ENCODE measurements at places on chromosomes 12 and 14.

GRCh38 chr12:104750061-104750460 is 208.0 kb downstream of the SLC41A2 start:
- DNase-seq, result no peak

- DNase-seq, result no peak
These were observed 203.5 kb upstream of the NOS1 start for GRCh38 chr12:117564881-117565280.

- no peak for DNase-seq
These were observed 38.7 kb downstream of the SETD3 start for GRCh38 chr14:99441918-99442317.

DNA sequence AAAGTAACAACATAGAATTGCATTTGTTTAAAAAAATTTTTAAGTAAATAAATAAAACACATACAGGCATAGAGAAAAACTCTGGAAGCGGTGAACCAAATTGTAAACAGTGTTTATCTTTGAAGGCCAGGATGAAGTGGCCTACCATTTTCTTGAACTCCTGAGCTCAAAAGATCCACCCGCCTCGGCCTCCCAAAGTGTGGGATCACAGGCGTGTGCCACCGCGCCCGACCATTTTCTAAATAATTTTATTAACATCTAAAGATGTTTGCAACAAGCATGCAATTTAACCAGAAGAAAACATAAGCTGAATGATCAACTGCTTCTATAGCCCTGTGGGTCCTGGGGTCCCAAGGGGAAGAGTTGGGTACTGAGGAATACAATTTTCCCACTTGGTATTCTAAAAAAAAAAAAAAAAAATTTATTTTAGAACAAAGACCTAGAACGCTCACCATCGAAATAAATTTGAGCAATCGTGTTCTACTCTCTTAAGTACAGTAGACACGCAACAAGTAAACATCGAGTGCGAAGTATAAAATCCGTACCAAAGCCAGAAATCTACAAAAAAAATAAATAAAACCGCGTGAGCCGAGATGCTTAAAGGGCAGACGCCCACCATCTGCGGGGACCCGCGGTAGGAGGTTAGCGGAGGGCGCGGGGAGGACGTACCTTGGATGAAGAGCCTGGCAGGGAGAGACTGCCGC is 484 bp downstream of the MIS18BP1 start:
- no peak for DNase-seq

DNA sequence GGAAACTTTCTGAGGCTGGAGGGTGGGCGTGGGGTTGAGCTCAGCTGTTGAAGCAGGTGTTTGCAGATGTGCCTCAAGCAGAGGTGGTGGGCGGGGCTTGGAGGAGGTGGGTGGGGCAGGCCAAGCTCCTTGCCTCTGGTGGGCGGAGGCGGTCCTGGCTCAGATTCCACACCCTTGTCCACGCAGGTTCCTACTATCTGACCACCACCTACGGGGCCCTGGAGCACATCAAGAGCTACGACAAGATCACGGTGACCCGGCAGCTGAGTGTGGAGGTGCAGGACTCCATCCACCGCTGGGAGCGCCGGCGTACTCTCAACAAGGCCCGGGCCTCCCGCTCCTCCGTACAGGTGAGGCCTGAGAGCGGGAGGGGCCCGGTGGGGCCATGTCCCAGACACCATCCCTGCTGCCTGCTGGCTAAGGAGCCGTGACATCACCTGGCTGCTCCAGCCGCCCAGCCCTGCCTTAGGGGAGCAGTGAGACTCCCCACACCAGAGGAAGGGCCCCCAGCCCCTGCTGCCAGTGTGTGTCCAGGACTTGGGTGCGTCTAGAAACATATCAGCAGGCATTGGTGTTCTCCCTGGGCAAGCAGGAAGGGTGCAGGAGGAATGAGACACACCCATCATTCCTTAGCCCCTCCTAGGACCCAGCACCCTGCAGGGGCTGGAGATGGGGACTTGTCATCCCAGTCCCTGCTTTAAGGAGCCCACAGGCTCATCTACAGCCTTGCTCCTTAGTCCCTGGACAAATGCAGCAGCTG is 63.4 kb downstream of the LGMN start:
- no peak for DNase-seq

DNA sequence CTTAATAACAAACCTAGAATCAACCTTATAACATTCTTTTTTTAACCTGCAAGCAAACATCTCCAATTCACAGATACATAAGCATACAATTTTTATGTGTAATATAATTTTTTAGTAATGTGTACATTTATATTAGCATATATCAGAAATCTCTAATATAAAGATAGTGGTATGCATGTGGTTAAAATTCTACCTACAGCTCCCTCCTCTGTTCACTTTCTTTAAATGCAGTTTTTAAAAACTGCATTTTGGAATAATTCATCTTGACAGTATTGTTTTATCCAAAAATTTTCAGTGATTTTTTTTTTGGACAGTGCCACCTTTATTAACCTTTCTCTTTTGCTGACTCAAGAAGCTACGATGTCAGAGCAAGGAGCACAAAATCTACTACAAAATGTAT is 13.2 kb upstream of the RXYLT1 start:
- no peak for DNase-seq

DNA sequence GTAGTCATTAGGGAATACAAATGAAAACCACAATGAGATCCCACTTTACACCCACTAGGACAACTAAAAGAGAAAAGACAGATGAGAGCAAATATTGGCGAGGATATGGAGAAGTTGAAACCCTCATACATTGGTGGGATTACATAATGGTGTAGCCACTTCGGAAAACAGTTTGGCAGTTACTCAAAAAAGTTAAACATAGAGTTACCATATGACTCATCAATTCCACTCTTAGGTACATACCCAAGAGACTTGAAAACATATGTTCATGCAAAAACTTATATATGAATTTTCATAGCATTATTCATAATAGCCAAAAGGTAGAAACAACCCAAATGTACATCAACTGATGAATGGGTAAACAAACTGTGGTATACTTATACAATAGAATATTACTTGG is 27.1 kb downstream of the ALDH1L2 start:
- DNase-seq, result no peak

GRCh38 chr14:69424149-69424923 is 25.8 kb downstream of the SLC39A9 start:
- no peak for DNase-seq

GRCh38 chr14:86129426-86129825 is 599.5 kb downstream of the FLRT2 start:
- DNase-seq, result no peak

GRCh38 chr14:35986219-35986573 is 160.1 kb downstream of the BRMS1L start:
- no peak for DNase-seq

DNA sequence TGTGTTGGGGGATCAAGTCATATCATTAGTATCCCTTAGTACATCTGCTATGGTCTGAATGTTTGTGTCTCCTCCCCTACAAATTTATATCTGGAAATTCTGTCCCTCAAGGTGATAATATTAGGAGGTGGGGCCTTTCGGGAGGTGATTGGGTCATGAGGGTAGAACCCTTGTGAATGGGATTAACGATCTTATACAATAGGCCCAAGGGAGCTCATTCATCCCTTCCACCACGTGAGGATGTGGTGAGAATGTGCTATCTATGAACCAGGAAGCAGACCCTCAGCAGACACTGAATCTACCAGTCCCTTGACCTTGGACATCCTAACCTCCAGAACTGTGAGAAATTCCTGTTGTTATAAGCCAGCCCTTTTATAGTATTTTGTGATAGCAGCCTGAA is 110.7 kb downstream of the PTCSC3 start:
- DNase-seq, result no peak

DNA sequence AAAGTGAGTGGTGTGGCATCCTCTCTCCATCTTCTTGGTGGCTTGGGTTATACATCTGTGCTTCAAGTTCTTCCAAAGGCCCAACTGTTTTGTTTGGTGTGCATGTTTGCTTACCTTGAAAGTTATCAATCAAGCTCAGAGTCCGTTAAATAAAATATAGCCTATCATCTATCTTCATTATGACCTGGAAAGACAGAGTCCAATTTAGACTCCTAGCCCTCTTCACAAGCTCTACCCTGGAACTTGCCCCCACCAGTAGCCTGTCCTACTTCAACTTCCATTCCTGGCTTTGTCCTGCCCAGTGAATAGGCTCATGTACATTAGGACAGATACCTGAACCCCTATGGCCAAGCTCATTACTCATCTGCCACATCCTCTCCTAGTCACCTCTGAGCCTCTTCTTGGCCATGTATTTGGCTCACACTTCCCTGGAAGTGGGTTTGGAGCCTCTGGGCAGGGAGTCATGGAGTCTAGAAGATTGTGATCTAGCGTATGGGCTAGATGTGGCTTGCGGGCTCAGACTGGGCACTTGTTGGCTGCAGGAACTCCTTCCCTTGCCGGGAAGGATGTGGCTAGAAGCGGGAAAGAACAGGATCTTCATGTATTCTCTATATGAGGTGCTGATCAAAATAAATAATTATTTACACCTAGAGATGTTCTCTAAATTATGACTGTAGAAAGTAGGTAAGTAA is 6.4 kb upstream of the SSTR1 start:
- no peak for DNase-seq

DNA sequence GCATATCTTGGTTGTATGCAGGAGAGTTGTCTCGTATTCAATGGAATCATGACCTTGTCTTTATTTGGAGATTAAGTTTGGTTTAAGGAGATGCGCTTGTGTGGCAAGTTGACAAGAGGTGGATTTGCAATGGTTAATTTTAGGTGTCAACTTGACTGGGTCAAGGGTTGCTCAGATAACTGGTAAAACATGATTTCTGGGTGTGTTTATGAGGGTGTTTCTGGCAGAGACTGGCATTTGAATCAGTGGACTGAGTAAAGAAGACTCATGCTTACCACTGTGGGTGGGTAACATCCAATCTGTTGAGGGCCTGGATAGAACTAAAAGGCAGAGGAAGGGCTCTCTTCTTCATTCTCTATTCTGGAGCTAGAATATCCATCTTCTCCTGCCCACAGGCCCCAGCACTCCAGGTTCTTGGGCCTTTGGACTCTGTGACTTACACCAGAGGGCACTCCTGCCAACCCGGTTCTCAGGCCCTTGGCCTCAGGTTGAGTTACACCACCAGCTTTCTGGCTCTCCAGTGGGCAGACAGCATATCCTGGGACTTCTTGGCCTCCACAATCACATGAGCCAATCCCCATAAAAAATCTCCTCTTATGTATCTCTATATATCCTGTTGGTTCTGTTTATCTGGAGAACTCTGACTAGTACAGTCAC is 141.5 kb upstream of the ARID2 start:
- DNase-seq, result no peak

DNA sequence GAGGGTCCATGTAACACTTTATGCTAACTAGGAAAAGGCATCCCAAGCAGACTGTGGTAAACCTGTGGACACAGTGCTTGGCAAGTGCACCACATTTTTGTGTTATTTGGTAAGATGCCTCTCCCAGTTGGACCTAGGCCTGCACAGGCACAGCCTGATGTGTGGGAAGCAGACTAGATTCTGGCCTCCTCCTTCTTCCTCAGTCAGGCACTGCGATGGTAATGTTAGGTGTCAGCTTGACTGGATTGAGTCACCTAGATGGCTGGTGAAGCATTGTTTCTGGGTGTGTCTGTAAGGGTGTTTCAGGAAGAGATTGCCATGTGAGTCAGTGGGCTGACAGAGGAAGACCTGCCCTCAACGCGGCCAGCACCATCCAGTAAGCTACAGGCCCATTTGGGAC is 25.3 kb upstream of the RHOJ start:
- no peak for DNase-seq

DNA sequence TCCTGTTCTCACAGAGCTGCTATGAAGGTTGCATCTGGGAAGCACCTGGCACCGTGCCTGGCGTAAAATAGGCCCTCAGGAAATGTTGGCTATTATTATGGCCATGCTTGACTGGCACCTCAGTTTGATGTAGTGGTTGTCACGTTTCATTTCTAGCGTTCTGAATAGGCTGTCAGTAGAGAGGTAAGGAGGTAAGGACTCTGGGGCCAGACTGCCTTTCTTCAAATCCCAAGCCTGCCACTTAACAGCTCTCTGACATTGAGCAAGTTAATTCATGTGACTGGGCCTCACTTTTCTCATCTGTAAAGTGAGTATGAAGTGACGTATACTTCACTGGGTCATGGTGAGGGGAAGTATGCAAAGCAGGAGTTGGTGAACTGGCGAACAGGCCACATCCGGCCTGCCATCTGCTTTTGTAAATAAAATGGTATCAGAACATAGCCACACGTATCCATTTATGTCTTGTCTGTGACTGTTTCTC is 196.2 kb downstream of the CACNA1C start:
- no peak for DNase-seq

- DNase-seq, result no peak
These were observed 14.9 kb downstream of the HOXC4 start for GRCh38 chr12:54068418-54069070.

DNA sequence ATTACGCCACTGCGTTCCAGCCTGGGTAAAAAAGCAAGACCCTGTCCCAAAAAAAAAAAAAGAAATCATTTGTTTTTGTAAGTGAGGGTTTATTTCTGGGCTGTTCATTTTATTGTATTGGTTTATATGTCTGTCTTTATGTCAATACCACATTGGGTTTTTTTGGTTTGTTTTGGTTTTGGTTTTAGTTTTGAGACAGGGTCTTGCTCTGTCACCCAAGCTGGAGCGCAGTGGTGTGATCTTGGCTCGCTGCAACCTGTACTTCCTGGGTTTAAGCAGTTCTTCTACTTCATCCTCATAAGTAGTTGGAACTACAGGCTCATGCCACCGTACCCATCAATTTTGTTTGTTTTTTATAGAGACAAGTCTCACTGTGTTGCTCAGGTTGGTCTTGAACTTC is 25.0 kb downstream of the METAP2 start:
- DNase-seq, result no peak

- no peak for DNase-seq
These were observed 40.7 kb downstream of the NKX2-1 start for GRCh38 chr14:36479344-36479743.

DNA sequence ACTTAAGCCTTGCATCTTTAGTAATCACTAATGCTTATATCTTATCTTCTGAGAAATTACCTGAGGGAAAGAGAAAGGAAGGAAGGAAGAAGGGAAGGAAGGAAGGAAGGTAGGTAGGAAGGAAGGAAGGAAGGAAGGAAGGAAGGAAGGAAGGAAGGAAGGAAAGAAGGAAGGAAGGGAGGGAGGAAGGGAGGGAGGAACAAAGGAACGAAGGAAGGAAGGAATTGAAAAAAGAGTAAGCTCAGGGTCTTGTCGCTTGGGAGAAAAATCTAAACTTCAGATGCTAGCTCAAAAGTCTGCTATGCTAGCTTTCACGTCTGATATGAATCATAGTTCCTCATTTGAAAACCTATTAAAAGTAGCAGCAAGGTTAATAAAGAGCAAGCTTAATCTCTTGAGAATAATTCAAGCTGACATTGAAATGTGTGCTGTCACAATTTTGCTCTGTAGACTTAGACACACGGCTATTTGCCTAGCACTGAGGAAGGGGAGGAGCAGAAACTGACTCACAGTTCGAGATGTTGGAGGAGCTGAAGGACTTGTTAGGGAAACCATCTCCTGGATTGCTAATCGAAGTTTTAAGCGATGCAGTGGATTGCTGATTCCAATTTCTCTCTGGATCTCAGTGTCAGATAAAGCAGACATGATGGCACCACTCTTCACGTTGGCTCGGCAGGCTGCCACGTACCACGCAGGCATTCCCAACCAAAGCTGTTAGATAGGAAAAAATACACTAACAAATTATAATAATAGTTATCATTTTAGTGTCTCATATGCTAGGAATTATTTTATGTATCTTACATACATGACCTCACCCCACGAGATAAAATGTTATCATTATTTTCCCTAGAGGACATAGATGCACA is 216.7 kb downstream of the ACSS3 start:
- DNase-seq, result no peak

- no peak for DNase-seq
These were observed 17.7 kb upstream of the SLC38A2 start for GRCh38 chr12:46390304-46390703.

GRCh38 chr12:108587826-108588225 is 10.1 kb downstream of the TMEM119 start:
- no peak for DNase-seq

GRCh38 chr12:32043928-32044549 is 62.6 kb upstream of the BICD1 start:
- DNase-seq, result no peak
